ENCODE measurements at places on chromosomes 4 and X. TPM values are rescaled to one million over a fixed set of nuclear protein-coding genes. Genes with fewer than 3 reads are reported as not detected.

Gene TLR6
- total RNA-seq: 4.8 TPM

Gene GLUD2
- 0.25 TPM for total RNA-seq

GRCh38 chr4:105683038-105683437 is 25.5 kb downstream of the INTS12 start:
- DNase-seq: no peak
- no peak overlapping the region for H3K4me3 ChIP-seq

DNA sequence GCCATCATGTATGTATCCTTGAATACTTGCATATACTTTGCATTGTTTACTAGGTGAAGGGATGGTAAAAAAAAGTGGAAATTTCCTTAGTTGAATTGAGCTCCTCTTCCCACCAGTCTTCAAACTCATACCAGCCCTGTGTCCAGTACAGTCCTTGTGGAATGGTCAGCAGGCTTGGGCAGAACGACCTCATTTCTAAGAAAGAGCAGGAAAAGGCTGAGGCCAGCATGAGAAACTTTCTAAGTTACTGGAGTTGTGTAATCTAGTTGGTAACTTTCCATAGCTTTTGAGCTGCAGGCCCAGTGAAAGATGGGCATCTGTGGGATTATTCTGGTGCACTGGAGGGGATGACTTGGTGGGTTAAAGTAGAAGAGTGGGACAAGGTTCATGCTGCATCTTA is 87.6 kb downstream of the DCUN1D4 start:
- H3K4me1 ChIP-seq: no peaks in the 10 kb centered on the region
- no peak for DNase-seq
- H3K4me3 ChIP-seq: no peak overlapping the region
- H3K27ac ChIP-seq: no peak overlapping the region
- H3K36me3 ChIP-seq: no peaks in the 10 kb centered on the region
- peaks cover 5% of the 10 kb centered on the region for H3K27me3 ChIP-seq

DNA sequence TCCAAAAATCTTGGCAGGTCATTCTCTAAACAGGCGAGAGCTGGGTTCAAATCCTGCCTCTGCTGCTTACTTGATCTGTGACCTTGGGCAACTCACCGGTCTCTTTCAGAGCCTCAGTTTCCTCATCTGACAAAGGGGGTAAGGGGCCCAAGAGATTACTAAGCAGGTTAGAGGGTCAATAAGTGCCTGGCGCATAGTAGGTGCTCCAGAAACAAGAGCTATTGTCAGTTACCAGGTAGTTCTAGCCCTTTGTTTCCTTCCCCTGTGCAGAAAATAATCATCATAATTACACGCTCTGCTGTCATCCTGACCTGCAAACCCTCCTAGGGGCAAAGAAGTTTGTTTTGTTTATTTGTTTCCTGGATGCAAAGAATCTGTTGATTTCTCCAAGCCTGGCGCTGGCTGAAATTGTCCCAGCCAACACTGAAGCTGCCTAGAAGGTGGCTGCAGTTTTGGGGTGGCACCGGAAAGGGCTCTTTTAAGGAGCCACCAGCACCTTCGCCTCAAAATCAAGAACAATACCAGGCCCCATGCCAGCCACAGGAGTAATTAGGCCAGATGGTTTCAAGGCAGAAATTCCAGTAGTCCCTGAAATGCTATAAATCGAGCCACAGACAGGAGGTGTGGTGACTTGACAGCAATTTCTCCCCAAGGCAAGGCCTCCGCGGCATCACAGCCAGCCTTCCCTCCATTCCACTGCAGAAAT is 10.2 kb upstream of the KIAA0232 start:
- H3K27ac ChIP-seq: no peak overlapping the region
- DNase-seq: no peak
- no peak overlapping the region for H3K4me3 ChIP-seq
- H3K27me3 ChIP-seq: no peaks in the 10 kb centered on the region
- H3K4me1 ChIP-seq: peaks cover 31% of the 10 kb centered on the region
- H3K36me3 ChIP-seq: no peaks in the 10 kb centered on the region

- peaks cover 1% of the 10 kb centered on the region for H3K4me1 ChIP-seq
- H3K27ac ChIP-seq: no peak overlapping the region
- DNase-seq: no peak
- H3K27me3 ChIP-seq: no peaks in the 10 kb centered on the region
These were observed 209.4 kb downstream of the RAPGEF2 start for GRCh38 chr4:159312236-159312635.

- H3K36me3 ChIP-seq: no peaks in the 10 kb centered on the region
- no peaks in the 10 kb centered on the region for H3K4me1 ChIP-seq
- no peak overlapping the region for H3K27ac ChIP-seq
- DNase-seq: no peak
- no peaks in the 10 kb centered on the region for H3K27me3 ChIP-seq
These were observed 249.1 kb upstream of the INTU start for GRCh38 chr4:127383666-127384065.

DNA sequence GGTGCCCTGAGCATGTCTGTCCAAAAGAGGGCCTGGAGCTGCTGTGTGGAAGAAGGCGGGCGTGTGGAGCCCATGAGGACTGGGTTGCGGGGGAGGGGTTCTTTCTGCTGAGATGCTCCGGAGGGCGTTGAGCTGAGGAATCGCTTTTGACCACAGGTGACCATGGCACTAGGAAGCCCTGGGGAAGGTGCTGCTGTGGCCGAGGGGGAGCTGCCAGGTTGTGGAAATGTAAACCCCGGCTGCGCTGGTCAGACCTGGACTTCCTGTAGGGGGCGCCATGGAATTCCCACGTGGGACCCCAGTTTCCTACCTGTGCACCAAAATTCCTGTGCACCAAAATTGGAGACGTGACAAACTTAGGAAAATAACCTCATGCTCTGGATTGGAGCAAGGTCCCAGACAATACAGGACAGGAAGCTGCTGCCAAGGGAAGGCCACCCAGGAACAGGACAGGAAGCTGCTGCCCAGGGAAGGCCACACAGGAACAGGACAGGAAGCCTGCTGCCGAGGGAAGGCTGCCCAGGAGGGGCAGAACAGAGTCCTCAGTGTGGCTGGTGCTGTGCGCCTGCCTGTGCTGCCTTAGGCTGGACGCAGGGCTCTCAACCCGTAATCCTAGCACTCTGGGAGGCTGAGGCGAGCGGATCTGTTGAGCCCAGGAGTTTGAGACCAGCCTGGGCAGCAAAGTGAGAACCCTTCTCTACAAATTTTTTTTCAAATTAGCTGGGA is 28.4 kb upstream of the UVSSA start:
- H3K4me3 ChIP-seq: no peak overlapping the region
- H3K36me3 ChIP-seq: peaks cover 32% of the 10 kb centered on the region
- H3K4me1 ChIP-seq: peaks cover 12% of the 10 kb centered on the region
- no peaks in the 10 kb centered on the region for H3K27me3 ChIP-seq
- no peak for DNase-seq
- H3K27ac ChIP-seq: peak overlapping the region; percentile 61

DNA sequence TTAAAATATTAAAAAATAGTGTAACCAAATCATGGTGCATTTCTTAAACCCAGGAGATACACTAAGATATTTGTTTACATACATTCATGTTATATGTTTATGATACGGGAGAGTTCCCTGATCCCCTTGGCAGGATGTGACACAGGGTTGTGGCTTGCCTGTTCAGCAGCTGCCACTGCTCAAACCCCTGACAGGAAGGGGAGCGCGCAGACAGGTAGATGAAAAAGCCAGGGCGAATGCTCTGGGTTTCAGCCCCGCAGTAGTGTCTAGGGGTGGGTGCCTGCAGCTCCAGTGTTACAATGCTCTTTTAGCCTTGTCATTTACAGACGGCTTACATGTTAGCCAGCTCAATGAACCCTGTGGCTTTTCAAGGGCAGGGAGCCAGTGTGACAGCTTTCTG is 1343.8 kb upstream of the IGFBP7 start:
- H3K36me3 ChIP-seq: no peaks in the 10 kb centered on the region
- DNase-seq: no peak

Measured in activated naive CD8-positive, alpha-beta T cell treated with anti-CD3 and anti-CD28 coated beads, Interleukin-2, amount 10 ng/mL, durations not matched to agents 7 days and 5 days (primary cell).